ENCODE measurements at places on chromosomes 13 and 19.

GRCh38 chr13:31431722-31432137, 232.0 kb downstream of the B3GLCT start:
- peak; percentile 65 for DNase-seq

- DNase-seq = no peak
Measured at GRCh38 chr13:64069892-64070291, 2654.2 kb upstream of the PCDH20 start.

DNA sequence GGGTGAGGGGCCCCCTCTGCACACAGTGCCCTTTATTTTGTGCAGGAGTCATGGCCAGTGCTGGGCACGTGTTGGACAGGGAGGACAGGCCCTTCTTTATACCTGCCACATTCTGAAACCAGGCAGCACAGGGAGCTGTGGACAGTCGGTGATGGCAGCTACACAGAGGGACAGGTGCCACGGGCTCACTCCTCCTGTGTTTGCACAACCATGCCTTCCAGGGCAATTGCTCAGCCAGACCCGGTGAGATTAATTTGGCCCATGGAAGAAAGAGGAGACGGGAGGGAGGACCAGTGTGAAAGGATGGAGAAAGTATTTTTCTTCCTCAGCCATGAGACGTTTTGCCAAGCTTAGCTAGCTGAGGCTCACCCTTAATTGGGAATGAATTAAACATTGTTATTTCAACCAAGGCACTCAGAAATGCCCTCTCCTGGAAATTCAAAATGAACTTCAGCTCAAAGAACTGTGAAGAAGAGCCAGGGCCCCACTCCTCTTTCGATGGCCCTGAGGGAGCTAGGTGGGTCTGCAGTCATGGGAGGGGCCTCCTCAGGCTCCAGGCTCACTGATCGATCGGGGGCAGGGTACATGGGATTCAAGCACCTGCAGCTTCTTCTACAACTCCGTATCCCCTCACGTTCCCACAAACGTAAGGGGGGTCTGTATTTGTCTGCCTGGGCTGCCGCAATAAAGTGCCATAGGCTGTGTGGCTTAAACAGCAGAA, 41.2 kb downstream of the SHISA2 start:
- DNase-seq = no peak

GRCh38 chr13:95809429-95809828, 132.5 kb downstream of the DNAJC3 start:
- no peak for DNase-seq

DNA sequence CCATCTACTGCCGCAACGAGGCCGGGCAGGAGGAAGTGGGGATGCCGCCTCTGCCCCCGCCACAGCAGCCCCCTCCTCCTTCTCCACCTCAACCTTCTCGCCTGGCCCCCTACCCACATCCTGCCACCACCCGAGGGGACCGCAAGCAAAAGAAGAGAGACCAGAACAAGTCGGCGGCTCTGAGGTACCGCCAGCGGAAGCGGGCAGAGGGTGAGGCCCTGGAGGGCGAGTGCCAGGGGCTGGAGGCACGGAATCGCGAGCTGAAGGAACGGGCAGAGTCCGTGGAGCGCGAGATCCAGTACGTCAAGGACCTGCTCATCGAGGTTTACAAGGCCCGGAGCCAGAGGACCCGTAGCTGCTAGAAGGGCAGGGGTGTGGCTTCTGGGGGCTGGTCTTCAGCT, 3.4 kb upstream of the NUP62 start:
- DNase-seq = no peak

DNA sequence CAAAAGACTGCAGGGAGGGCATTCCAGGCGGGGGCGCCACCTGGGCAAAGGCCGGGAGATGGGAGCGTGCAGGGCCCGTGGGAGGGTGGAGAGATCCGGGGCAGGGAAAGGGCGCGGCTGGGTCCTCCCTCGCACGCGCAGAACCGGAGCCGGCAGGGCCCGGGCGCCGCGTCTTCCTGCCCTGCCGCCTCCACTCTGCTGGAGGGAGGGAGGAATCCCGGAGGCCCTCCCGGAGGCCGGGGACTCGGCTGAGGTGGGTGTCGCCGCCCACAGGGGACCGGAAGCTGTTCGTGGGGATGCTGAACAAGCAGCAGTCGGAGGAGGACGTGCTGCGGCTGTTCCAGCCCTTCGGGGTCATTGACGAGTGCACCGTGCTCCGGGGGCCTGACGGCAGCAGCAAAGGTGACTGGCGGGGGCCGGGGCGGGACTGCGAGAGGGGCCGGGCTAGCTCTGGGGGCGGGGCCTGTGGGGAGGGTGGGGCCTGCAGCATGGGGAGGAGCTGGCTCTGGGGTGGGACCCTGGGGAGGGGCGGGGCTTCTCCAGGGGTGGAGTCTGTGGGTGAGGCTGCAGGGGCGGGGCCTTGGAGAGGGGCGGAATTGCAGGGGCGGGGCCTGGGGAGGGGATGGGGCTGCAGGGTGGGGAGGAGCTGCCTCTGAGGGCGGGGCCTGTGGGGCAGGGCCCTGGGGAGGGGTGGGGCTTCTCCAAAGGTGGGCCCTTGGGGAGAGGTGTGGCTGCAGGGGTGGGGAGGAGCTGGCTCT, 51.3 kb downstream of the CELF5 start:
- DNase-seq = peak; percentile 84

- DNase-seq = no peak
Measured at GRCh38 chr13:74629985-74630384, 495.8 kb upstream of the KLF12 start.

GRCh38 chr13:40476175-40476958, 190.1 kb downstream of the FOXO1 start:
- DNase-seq = no peak

DNA sequence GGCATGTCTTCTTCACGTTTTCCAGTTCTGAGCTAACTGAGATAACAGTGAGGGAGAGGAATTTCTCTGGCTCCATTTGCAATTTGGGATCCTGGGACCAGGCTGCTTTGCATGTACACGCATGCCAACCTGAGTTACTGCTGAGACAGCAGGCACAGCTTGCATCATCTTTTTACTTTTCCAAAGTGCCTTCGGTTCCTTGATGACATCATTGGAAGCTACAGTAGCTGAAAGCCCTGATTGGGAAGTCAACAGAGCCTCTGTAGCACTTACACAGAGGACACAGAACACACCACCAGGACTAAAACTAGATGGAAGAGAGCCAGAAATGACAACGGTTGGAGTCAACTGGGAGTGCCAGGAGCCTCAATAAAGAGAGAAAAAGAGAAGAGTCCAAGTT, 399.1 kb upstream of the GPC6 start:
- DNase-seq = no peak

DNA sequence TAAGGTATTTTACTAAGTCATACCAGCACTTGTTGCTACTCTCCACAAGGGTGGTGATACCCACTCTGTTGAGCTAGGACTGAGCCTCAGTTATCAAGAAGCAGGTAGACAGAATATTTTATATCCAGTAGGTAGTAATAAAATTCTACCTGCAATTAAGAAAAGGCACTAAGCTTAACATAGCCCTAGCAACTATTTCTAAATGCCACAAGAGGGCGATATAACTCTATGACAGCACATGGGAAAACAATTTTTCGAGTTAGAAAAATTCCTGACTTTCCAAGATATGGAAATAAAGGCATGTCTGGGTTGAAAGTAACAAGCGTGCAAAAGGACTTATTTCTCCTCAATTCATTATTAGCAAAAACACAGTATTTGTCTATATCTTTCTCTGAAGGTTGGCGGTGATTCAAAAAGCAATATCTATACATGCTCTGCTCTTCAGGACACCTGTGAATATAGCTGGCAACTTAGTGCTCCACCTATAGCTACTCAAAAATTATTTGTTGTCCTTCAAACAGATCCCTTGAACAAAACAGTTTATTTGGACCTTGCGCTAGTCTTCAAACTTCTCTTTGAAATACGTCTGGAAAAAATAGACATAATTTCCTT, 14.7 kb downstream of the CCDC169 start:
- DNase-seq = peak; percentile 65

DNA sequence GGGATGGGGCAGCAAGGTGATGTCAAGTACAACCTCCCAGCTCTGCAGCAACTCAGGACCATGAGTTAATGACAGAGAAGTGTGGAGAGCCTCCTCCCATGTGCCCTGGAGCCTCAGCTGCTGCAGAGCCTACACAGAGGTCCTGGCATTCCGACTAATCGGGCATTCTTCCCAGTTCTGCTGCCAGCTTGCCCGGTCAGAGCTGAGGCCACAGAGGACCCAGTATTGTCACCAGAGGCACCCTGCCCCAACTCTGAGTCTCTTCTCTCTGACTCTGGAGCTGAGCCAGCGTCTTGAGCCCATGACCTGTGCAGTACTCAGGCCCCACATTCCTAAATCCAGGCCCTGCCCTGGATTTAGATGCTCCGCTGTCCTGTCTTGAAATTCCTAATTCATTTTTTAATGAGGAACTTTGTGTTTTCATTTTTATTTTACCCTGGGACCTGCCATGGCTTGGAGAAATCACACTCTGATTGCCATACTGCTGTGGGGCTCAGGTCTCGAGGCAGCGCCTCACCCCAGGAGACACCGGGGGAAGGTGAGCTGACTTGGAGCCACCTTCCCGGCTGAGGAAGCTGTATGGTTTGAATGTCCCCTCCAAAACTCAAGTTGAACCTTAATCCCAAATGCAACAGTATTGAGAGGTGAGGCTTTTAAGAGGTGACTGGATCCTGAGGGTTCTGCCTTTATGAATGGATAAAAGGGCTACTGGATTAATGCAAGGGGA, 144.9 kb upstream of the ZNF507 start:
- no peak for DNase-seq

DNA sequence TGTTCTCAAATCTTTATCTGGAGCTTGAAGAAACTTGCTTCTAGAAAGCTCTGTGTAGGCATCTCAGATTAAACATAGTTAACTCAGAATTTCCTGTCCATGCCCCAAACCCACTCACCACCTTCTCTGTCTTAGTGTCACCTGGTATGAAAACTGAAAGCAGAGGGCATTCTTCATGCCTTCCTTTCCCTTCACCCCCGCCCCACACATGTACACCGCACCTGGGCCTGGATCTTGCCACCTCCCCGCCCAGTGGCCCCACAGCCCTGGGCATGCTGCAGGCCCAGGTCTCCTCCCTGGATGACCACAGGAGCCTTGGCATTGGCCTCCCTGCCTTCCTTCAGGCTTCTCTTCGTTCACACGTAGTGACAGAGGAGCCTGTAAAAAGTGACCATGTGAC, 15.8 kb downstream of the CFAP97D2 start:
- DNase-seq = no peak

- no peak for DNase-seq
Measured at GRCh38 chr19:47257411-47258169, 1.3 kb downstream of the CCDC9 start.

DNA sequence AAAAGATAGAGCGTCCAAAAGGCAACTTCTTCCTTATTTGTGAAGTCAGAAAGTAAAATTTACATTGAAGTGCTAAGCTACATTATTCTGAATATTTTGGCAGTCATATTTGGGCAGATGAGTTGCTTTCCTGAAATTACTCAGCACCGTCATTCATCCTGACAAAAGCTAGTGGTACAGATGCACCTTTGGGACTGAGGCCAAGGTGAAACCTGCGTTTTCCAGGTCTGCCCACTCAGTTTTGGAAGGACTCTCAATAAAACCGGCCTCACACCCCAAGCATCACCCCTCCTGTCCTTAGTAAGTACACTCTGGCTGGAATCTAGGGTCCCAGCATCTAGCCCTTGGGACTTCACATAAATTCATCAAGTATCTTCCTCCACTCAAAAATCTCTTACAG, 187.5 kb downstream of the TM9SF2 start:
- no peak for DNase-seq

DNA sequence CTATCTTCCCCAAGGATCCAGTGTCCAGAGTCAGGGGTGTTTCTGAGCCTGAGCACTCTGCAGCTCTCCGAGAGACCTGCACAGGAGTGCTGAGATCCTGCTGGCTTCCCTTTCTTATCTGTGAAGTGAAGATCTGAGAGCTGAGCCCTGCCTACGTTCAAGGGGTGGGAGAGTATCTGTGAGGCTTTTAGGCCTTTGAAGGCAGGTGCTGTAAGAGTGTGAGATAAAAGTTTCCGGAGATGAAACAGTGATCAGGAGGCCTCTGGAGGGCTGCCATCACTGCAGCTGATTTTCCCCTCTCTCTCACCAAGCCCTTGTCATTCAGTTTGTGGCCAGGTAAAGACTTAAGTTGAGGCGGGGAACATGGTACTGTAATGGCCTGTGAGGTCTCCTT, 83.1 kb downstream of the AKAP11 start:
- no peak for DNase-seq

- no peak for DNase-seq
Measured at GRCh38 chr19:28034936-28035335, 1178.0 kb downstream of the UQCRFS1 start.

- peak; percentile 46 for DNase-seq
Measured at GRCh38 chr19:56066152-56067023, 54.7 kb downstream of the ZNF787 start.

- no peak for DNase-seq
Measured at GRCh38 chr19:1844513-1845124, 3.7 kb downstream of the REXO1 start.

GRCh38 chr13:48185018-48185417, 48.0 kb upstream of the ITM2B start:
- DNase-seq = no peak

DNA sequence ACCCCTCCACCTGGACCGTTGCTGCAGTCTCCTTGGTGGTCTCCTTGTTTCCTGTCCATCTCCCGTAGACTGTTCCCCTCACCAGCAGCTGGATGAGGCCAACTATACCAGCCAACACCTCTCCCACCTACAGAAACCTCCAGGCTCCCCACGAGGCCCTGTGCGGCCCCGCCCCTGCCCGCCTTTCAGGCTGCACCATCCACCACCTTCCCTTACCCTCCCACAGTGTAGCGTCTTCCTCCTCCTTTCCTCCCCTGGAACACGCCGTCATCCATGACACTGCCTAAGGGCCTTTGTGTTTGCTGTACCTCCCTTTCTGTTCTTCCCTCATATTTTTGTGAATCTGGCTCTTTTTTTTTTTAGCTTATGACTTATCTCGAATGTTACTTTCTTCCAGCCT, 23.8 kb upstream of the WDR88 start:
- no peak for DNase-seq

DNA sequence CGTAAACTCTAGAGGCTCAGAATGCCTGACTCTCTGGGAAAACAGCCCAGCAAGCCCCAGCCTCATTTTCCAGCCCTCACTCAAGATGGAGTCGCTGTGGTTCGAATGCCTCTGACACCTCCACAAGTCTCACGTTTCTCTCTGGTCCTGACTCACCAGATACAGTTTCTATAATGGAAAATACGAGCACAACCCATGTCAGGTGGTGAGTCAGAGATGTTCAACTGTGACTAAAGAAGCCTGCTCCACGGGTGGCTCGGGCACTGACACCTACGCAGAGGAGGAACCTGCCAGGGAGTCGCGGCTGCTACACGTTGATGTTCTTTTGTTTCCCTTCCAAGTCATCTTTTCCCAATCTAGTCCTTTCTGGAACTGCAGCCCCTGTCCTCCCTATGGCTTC, 87.1 kb upstream of the STK24 start:
- peak; percentile 73 for DNase-seq

DNA sequence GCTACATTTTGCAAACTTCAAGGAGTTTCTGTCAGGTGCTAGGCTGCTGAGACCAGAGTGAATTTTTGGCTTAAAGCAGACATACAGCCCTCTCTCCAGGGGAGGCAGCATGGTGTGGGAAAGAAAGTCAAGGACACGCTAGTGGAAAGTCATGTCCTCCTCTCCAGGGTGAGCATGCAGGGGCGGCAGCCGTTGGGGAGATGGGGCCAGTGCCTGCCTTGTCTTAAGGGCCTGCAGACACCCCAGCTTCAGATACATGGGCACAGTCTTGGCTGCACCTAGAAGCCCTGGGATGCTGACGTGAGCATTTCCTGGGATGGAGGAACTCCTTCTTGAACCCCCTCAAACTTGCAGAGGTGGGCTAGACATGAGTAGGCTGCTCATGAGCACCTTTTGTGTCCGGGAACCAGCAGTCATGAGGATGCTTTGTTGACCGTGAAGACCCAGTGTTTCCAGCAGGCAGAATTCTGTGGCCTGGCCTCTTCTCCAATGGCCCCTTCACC, 43.3 kb upstream of the PEPD start:
- DNase-seq = no peak

Measured in choroid plexus epithelial cell (primary cell).